ENCODE measurements at places on chromosomes 1 and 21. TPM values are rescaled to one million over a fixed set of nuclear protein-coding genes. Genes with fewer than 3 reads are reported as not detected.

The MATN1 gene
- total RNA-seq = not detected

The GJB3 gene
- not detected for total RNA-seq

The BNIPL gene
- 1.3 TPM for total RNA-seq

The TXLNA gene
- 77.4 TPM for total RNA-seq

The TNN gene
- 0.05 TPM for total RNA-seq

The ZNF648 gene
- not detected for total RNA-seq

The HSPB7 gene
- not detected for total RNA-seq

The HSF2BP gene
- 0.50 TPM for total RNA-seq

The CD1E gene
- not detected for total RNA-seq

The PLA2G2C gene
- total RNA-seq = 0.43 TPM

The ESRRG gene
- total RNA-seq = not detected

The SPRR2G gene
- not detected for total RNA-seq

The GBP4 gene
- total RNA-seq = 26.5 TPM

The TSACC gene
- not detected for total RNA-seq

The OPTC gene
- not detected for total RNA-seq

The TCEA3 gene
- 4.4 TPM for total RNA-seq

The SPRR3 gene
- not detected for total RNA-seq

DNA sequence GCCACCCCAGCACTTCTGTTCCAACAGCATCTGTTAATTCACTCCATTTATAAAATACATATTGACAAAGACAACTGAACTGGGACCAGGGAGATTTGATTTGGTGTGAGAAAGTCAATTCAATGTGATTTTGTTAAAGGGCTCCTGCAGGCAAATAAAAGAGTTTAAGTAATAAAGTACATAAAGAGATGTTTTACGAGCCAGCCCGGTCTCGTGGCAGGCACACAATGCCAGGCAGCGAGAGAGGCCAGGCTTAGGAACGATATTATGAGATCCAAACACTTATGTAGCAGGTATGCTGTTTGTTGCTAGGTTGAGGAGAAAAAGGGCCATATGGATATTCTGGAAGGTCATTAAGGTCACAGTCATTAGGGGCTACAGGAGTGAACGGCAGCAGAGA, 227.1 kb downstream of the KCTD3 start:
- no peak for DNase-seq

DNA sequence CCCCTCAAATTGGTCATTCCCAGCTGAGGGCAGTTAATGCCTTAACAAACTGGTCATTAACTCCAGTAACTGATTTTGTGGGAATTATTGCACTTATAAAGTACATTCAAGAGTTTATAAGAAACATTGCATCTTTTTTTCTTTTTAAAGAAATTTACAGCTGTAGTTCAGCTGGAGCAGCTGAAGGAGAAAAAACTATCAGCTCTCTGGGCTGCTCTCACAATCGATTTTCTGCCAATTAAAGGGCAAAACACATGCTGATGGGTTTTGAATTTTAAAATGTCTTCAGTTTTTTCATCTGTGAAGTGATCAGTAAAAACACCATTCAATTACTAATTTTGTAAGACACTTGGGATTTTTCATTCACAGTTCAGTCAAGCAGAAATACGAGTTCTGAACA, 74.7 kb downstream of the KIFAP3 start:
- no peak for DNase-seq

GRCh38 chr1:169928438-169929209, 34.9 kb upstream of the SCYL3 start:
- DNase-seq = no peak

DNA sequence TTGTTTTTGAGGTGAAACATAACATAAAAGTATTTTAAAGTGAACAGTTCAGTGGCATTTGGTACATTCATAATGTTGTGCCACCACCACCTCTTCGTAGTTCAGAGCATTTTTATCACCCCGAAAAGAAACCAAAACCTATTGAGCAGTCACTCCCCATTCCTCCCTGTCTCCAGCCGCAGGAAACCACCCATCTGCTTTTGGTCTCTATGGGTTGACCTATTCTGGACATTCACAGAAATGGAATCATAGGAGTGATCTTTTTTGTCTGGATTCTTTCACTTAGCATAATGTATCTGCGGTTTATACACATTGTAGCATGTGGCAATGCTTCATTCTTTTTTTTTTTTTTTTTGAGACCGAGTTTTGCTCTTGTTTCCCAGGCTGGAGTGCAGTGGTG, 141.2 kb downstream of the VPS13D start:
- no peak for DNase-seq

GRCh38 chr1:177014325-177014724, 150.2 kb downstream of the ASTN1 start:
- no peak for DNase-seq

- DNase-seq = no peak
Measured at GRCh38 chr1:156642265-156643048, 540 bp downstream of the BCAN start.

GRCh38 chr1:94025383-94026340, 95.3 kb downstream of the ABCA4 start:
- DNase-seq = no peak

DNA sequence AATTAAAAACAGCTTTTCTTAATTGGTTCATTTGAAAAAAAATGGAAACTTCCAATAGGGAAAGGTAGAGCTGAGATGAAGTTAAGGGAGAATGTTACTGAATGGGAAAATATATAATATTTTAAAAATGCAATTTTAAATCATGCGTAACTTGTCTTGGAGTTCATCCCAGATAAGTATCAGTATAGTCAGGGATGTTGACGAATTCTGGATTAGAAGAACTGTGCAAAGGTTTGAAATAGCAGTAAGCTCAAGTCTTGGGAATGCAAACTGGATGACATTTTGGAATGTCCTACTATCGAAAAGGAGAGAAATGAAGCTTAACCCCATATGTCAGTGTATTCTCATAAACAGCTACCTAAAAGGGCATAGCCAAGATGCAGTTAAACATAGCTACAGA, 4.0 kb upstream of the ST6GALNAC3 start:
- DNase-seq = no peak

GRCh38 chr1:234871039-234871709, 257.5 kb downstream of the TOMM20 start:
- no peak for DNase-seq

GRCh38 chr1:62407398-62408009, 29.3 kb upstream of the USP1 start:
- DNase-seq = no peak

GRCh38 chr1:207958376-207959139, 47.6 kb upstream of the CD34 start:
- DNase-seq = no peak

- no peak for DNase-seq
Measured at GRCh38 chr1:74160046-74160445, 37.9 kb downstream of the LRRIQ3 start.

GRCh38 chr1:206685334-206685768, 646 bp downstream of the MAPKAPK2 start:
- peak; percentile 68 for DNase-seq

DNA sequence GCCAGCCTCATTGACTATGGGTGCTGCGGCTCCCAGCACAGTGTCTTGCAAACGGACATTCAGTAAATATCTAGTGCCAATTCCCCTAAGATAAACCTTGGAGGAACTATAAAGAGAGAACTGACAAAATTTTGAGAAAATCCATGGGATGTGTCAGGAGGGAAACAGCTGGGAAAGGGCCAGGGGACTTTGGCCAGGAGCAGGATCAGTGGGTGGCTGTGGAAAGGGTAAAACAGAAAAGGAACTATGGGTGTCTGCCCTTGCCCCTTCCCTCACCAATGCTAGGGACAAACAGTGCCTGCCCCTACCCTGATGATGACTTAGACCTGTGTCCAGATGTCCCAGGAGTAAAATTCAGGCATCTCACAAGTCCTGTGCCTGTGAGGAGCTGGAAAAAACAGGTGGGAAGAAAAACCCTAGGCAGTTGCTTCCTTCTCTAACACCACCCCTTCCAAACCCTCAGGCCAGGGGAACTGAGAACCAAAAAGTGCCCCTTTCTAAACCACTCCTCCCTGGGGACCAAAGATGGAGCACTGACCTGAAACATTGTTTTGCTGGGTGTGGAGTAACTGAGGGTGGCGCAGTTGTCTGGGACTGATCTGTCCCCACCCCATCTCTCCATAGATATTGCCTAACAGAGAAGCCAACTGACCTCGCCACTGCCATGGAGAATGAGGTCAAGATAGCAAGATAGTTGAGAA, 22.1 kb upstream of the IFNAR2 start:
- no peak for DNase-seq

GRCh38 chr1:21095976-21096375, 80.7 kb downstream of the EIF4G3 start:
- DNase-seq = no peak

DNA sequence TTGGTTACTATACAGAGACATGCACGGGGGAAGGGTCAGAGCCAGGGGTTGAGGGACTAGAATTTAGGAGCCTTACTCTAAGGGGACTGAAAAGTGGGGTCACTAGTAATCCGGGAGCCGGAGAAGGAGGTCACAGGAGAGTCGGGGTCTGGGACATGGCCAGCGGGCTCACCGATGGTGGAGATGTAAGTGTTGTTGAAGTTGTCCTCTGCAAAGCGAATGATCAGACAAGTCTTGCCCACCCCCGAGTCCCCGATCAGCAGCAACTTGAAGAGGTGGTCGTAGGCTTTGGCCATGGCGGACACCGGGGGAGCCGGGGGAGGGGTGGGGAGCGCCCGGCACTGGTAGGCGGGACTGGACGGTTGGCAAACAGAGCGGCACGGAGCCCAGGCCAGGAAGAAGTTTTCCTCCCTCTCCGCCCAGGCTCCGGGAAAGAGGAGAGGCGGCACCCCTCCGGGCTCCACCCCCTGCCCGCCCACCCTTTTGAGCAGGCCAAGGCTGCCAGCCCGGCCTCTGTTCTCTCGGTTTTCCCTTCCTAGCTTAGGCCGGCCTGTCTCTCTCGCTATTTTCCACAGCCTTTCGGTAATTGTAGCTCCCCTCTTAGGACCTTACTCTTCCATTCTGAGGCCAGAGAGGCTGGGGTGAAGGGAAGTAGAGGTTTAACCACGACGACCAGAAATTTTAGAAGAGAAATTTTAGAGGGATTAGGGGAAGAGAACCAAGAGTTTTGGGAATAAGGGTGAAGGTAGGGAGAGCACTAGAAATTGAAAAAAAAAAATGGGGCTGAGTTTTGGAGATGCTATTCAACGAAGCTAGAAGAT, at the start of gene RAB13:
RAB13 (minus strand) TSS at position 399 of the 821 bp plus-strand sequence; CDS start at position 296, 103 bp downstream.
- DNase-seq = no peak

- no peak for DNase-seq
Measured at GRCh38 chr1:73033640-73034039, 751.3 kb upstream of the NEGR1 start.

DNA sequence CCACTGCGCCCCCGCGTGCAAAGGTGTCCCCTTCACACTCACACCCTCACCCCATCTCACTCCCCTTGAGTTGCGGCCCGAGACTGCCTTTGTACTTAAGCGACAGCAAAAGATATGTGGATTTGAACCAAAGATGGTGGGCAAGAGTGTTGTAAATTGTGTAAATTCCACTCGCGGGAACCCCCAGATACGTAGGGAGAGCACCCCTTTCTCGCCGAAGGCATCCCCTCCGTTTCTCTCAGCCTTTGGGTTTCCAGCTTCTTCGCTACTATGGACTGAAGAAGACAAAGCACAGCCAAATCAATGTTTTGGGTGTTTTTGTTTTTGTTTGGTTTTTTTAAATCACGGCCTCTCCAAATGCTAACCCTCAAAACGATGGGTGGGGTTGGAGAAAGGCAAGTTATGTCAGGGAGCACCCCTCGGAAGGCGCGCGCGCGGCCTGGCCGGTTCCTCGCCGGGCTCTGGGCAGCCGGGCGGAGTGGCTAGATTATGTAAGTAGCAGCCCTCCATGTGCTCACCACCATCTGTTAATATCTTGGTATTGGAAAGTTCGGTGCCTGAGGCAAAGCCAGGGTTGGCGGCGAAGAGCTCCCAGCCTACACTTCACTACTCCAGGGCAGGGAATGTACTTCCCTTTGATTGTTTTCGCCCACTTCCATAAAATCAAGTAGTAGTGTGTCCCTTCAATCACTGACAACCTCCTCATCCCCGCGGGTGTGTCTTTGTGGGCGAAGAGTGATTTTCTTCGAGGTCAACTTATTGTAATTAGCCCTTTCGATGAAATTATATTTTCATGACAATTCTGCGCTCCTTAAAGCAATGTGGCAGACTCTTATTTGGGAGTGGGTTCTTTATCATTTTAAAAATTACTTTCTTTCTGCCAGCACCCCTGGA, 4.0 kb upstream of the PROX1 start:
- DNase-seq = no peak

DNA sequence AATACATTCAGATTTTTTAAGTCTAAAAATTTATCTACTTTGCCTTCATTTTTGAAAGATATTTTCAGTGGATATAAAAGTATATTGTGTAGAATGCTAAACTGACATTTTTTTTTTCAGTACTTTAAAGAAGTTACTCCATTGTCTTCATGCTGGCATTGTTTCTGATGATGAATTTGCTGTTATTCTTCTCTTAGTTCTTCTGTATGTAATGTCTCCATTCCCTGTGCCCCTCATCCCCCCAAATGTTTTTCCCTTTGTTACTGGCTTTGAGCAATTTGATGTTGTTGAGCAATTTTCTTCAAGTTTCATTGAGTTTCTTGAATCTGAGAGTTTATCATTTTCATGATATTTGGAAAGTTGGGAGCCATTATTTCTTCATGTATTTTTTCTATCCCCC, 20.8 kb upstream of the VANGL1 start:
- DNase-seq = no peak

DNA sequence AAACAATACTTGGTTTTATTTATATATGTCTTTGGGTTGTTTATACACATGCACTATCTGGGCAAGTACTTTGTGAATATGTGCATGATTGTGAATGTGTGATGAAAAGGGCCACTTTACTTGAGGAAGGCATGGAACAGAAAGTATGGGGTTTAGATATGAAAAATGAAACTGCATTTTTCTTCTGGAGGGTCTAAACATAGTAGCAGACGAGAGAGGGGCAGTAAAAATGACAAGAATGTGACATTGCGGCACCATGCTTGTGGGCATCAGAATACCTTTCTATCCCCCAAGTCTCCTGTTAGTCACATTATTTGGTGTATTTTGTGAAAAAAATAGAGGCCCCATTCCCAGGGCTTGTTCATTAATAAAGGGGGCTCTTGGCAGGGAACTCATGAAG, 15.4 kb upstream of the MPZL1 start:
- peak; percentile 0 for DNase-seq

GRCh38 chr1:107122225-107122624, 18.6 kb upstream of the NTNG1 start:
- DNase-seq = no peak

DNA sequence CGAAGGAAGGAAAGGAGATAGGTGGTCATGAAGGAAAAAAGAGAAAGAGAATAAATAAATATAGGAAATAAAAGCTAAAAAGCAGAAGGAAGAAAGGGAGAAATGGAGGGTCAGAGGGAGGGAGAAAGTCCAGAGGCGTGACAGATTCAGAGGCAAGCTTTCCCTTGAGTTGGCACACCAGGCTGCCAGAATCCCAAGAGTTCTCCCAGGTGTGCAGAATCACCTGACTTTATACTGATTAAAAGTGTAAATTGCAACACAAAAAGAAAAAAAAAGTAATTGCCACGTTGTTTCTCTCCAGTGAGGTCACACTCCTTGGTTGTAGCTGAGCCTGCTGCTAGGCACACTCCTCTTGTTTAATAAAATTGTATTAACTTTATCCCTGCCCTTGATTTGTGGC, 669.9 kb upstream of the PKN2 start:
- DNase-seq = no peak

- DNase-seq = no peak
Measured at GRCh38 chr1:48560577-48560976, 88.6 kb upstream of the SPATA6 start.

- no peak for DNase-seq
Measured at GRCh38 chr1:119009312-119009655, 21.1 kb upstream of the TBX15 start.
